ENCODE measurements at places on chromosomes 3 and 15. TPM values are rescaled to one million over a fixed set of nuclear protein-coding genes. Genes with fewer than 3 reads are reported as not detected.

Gene ACTC1
- total RNA-seq = not detected

Gene GP5
- total RNA-seq = 3.8 TPM

DNA sequence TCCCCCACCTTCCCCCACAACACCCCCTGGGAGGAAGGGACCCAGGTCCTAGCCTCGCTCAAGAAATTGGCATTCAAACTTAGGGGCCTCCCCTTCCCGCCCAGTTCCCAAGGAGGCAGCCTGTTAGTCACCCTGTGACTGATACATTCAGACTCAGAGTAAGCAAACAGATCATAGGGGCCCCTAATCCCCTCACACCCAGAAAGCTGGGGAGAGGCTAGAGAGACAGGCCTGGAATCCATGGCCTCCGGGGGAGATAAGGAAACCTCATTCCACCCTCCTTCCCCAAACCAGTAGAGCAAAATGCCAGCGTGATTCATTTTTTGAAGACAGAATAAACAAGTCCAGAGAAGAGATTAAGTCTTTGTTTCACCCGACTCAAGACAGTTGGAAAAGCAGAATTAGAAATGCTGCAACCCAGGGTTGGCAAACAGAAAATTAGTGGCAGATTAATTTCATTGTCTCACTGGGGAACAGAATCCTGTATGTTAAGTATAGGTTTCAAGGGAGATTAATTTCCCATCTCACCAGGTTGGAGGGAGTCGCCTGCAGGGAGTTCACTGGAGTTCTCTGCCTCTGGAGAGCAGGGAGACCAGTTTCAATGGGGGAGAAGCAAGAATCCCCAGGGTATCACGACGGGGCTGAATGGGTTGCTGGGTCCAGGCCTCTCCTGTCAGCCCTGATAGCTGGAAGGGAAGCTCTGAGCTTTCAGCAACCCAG lies 268.3 kb downstream of the UACA start:
- no peak for DNase-seq

Gene LRRIQ4
- total RNA-seq = not detected

- no peak for DNase-seq
Measured at GRCh38 chr3:18779704-18780103, 354.6 kb upstream of the SATB1 start.

DNA sequence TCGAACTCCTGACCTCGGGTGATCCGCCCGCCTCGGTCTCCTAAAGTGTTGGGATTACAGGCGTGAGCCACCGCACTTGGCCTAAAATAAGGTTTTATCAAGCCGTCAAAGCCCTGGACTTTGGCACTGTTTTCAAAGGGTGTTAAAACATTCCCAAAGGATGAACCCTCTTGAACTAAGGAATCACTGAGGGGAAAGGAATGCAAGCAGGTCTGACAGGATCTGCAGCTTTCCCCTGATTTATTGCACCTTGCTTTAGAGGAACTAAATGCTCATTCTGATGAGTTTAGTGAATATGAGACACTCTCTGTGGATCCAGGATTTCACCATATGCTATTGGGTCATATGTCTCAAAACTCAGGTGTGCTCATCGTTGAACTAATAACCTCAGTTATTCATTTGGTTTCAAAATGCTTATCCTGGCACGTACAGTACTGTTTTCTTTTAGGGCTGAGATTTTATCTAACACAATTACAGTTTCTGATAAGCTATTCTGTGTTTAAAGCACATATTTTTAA lies 63.0 kb upstream of the TSC22D2 start:
- no peak for DNase-seq

- DNase-seq = no peak
Measured at GRCh38 chr3:32968166-32968919, 16.9 kb downstream of the CCR4 start.

DNA sequence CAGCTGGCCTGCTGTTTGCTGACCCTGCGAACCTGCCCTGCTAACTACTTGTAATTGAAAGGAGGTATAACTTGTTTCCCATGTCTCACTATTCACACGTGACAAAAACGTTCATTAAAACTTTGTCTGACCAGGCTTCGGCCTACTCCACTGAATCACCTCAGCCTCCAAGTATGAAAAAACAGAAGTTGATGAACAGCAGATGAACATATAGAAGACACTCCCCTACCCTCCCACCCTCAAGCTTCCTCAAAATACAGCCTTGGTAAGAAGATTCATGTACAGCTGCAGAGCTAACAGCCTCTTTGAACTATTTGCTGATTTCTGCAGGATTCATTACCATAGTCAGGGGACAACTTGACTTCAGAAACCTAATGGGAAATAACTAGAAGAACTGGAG lies 10.7 kb downstream of the RBM15B start:
- DNase-seq = no peak

GRCh38 chr3:134356411-134357040 lies 17.7 kb downstream of the AMOTL2 start:
- no peak for DNase-seq

DNA sequence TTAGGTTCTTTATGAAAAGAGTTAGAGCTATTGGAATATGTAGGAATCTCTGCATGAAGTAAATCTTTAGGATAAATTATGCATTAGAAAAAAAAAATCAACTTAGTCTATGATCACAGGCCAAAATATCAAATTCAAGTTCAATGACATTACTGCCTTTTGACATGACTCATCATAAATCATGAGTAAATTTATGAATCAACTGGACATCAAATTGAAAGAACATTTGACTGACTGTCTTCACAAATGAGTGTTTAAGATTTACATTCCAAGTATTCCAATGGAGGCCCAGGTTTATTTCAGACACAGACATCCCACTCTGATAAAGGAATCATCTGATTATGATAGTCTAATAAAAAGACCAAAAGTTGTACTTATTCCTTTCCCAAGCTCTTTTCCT lies 192.8 kb upstream of the TTC14 start:
- DNase-seq = no peak

Gene BSN
- total RNA-seq = 0.06 TPM

- DNase-seq = no peak
Measured at GRCh38 chr3:150495149-150495548, 51.1 kb downstream of the SERP1 start.

DNA sequence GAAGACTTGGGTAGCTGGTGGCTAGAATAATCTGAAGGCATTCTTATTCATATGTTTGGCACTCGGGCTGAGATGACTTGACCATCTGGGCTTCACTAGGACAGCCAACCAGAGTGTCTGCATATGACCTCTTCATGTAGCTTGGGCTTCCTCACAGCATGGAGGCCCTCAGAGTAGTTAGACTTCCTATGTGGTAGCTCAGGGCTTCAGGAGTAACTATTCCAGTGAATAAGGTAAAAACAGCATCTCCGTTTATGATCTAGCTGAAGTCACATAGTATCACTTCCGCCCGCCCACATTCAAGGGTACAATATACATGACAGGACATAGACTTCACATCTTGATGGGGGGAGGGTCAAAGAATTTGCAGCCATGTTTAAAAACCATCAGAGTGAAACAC lies 18.9 kb upstream of the CMTM8 start:
- no peak for DNase-seq

Gene RBMS3
- total RNA-seq = 1.6 TPM

DNA sequence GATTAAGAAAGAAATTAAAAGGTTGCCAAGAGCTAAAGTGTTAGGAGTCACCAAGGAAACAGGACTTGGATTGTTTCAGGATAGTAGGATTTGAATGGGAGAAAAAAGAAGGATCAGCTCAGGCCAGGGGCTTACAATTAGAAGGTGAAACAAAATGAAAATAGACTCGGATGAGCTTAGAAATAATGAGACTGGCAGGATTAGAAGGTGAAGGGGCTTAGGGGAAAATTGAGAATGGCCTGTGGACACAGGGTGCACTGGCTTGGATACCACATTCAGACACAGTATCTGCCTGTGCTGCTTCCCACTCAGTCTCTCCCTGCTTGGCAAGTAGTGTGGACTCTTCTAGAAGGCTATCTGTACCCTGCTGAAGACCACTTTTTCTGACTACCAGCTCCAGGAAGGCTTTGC lies 206.1 kb upstream of the ATP10A start:
- no peak for DNase-seq

DNA sequence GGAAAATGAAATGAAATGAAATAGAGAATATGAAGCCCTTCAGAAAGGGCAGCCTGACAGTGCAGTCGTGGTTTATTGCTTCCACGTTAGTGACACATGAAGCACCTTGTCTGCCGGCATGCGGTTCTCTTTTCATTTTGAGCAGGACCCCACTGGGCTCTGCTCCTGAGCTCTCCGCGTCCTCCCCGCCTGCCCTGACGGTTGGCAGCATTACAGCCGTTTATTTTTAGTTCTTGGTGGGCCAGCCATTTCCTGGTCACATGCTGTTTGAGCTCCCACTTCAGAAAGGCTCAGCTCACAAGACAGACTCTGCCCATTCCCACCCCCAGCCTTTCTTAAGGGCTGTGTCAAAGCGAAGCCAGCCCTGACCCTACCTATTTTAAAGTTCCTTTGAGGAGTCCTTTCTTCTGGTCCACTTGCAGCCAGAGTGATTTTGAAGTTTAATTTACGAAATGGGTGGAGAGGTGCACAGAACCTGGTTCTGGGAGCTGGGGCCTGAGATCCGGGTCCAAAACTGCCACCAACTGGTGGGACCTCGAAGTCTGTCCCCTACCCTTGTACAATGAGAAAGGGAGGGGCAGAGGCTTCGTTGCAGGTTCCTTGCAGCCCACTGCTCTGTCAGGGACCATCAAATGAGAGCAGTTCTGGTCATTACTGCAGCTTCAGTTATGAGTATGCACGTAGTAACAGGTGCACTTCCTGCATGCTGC lies 60.1 kb downstream of the MGLL start:
- DNase-seq = no peak

- DNase-seq = no peak
Measured at GRCh38 chr3:44952689-44953088, 23.3 kb downstream of the ZDHHC3 start.
